Activated CD8-positive, alpha-beta memory T cell treated with anti-CD3 and anti-CD28 coated beads, Interleukin-2, amount 10 ng/mL, durations not matched to agents 7 days and 5 days (primary cell): ENCODE measurements at places on chromosomes 2 and 18. TPM values are rescaled to one million over a fixed set of nuclear protein-coding genes. Genes with fewer than 3 reads are reported as not detected.

GRCh38 chr18:40447820-40448219 is 1507.2 kb upstream of the PIK3C3 start:
- DNase-seq, result no peak

DNA sequence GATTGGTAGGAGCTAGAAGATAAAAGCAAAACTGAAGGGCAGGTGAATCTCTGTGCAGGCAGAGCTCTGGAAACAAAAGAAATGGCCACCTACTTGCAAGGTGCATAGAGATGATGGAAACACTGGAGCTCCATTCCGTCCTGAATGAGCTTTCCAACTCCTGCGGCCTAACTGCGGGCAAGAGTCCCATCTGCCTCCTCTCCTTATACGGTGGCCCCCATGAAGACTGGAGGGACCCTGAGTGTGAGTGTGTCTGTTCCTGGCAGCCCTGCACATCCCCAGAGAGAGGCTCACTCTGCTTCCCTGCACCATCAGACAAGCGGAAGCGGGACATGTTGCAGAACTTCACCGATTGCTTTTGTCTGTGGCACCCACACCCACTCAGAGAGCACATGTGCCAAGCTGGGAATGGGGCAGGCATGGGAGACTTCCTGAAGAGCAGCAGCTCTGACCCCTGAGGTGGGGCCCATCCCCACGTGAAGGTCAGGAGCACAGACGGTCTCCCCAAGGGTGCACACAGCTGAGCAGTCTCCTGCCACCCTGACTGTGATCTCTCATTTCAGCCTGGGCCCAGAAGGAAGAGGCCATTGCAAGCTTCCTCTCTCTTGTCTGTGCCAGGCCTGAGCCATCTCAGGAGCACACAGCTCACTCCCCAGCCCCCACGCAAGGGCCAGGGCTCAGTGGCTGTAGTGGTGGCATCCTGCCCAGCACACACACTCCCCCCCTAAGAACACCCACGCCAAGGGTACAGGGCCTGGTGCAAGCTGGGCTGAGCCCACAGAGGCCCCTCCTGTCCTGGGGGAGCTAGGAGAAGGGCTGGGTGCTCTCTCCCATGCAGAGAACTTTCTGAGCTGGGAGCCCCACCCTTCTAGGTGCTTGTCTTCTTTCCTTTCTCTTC is 75.3 kb downstream of the STPG4 start:
- no peak for DNase-seq

GRCh38 chr2:11701206-11701605 is 31.2 kb upstream of the NTSR2 start:
- DNase-seq, result no peak

Gene ALKAL2
- not detected for total RNA-seq
